ENCODE measurements at places on chromosomes 2 and 18.

- DNase-seq, result no peak
Observed at GRCh38 chr2:62196278-62196901, 475 bp downstream of the B3GNT2 start.

GRCh38 chr2:669323-669722 lies 7.9 kb downstream of the TMEM18 start:
- DNase-seq, result no peak

DNA sequence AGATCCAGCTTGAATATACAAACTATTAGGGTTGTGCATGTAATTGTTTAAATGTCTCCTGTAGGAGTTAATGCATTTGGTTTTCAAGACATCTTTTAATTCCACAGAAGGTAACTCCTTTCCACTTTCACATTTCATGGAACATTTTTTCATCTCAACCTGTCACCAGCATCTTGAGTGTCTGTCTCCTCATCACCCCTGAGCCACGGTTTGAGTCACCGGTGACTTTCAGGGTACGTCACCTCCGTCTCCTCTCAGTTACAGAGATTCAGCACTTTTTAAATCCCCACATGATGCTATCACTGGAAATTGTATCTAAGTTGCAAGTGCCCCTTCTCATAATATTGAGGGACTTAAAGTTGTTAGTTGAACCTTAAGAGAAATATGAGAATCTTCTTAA lies 25.3 kb downstream of the GPR55 start:
- no peak for DNase-seq

DNA sequence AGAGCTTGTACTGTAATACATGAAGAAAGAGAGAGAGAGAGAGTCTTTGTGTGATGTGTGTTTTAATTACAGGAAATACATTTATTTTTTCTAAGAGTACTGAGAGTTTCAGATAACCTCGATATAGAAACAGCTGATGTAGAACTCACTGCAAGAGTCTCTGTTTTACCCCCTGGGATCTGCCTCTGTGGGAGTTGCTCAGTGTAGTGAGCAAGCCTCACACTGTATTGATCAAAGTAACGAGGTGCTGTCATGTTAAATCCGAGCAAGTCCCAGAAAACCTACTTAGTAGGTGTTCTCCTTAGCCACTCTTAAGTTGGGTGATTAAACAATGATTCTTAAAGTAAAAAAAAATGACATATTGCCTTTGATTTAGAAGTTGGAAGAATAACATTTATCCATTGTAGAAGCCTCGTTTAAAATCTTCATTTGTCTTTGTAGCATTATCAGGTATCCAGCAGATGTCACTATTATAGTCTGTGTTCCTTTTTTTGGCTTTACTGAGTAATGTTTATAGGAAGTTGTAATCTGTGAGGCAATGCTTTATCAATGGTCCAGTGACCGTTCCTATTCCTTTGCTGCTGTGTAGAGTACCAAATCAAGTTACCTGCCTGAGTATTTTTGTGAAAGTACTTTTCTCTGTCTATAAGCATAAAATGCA lies 219.0 kb downstream of the MYO3B start:
- DNase-seq, result no peak

- no peak for DNase-seq
Observed at GRCh38 chr2:71932037-71932779, 215.5 kb downstream of the CYP26B1 start.

- DNase-seq, result peak; percentile 97
Observed at GRCh38 chr2:42922790-42923579, 130.6 kb upstream of the HAAO start.

DNA sequence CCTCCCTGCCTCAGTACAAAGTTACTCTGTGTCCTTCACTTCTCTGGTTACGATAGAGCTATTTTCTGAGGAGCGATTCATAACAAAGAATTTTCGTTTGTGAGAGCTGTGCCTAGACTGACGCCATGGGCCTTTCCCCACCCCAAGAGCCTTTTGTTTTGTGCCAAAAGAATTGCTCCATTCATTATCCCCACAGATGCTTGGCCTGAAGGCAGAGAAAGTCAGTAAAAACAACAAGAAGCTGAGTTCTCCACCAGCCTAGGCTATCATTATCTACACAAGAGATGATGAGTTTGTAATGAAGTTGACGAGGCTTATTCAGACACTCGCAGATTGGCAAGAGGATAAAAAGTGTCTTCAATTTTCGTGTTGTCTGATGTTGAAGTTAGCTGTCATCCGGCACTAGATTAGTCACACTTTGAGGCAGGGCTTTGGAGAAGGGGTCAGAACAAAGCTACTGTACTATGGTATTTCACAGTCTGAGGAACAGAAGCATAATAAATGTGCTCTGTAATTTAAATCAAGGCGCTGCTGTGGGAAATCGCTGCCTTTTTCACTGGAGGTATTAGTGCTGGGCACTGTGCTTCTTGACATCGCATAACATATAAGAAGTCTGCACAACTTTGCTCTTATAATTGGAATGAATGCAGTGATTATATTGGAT lies 278.4 kb upstream of the FIGN start:
- no peak for DNase-seq

GRCh38 chr2:128160616-128161275 lies 69.7 kb downstream of the UGGT1 start:
- DNase-seq, result no peak

DNA sequence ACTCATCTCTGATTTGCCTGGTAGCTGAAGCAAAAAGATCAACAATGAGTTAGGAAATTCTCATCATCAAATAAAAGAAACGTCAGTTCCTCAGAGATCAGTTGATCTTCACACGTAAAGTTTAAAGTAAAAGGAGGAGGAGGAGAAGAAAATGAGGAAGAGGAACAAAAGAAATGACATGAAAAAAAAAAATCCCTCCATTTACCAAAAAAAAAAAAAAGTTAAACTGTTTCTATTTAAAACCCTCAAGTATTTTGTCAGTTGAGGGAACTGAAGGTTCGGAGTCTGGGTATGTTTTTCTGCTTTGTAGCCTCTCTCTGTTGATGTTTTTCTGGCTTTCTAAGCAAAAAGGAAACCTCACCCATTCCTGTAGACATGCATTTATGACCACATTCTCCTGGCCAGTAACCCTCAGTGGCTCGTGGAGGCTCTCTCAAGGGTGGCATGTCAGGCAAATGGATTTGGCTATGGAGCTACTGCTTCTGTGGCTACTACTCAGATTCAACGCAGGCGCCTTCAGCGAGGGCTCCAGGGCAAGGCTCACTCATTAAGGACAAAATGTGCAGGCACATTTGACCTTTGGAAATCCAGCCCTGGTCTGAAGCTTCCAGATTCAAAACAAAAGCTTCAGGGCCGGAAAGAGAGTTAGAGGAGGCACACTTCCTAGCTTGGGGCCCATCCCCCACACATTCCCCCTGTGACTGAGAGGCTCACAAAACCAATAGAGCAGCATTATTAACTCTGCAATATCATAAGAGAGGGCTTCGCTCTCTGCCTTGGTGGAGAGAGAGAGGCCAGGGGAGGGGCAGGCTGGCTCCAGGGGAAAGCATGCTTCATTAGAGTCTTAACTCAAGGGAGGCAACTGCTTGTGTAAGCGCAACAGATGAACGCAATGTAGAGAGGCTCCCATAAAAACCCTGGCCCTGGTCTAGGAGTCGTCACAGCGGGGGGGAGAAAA lies 22.3 kb downstream of the KLF7 start:
- no peak for DNase-seq

DNA sequence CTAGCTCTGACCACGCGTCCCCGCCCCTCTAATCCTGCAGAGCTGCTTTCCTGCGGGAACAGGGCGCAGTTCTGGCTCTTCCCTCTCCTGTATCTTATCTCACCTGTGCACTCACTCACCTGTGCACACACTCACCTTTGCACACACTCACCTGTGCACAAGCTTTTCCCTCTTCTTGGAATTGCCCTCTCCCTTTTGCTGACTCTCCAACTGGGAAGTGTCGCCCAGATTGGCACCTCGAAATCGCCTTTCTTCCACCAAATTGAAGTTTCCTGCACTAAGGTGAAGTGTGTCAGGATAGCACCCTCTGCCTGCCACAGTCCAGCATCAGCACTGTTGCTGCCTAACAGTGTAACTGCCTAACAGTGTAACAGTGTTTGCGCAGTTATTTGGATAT lies 566 bp upstream of the CMPK2 start:
- no peak for DNase-seq

DNA sequence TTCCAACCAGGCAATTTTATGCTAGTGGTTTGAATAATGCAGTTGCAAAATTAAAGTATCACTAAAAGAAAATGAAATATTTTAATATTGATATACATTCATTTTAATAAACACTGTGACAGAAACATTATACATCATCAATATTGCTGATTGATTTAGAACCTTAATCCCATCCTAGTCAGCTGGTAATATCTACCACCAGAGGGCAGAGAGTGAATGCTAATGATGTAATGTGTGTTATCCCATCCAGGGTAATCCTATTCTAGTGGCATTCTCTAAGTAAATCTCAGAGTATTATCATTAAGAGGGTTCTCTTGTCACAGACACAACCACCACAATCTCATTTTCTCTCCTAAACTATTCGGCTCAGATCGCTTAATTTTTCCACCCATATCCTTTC lies 477.4 kb downstream of the CPS1 start:
- DNase-seq, result no peak

GRCh38 chr2:29269765-29270109 lies 154.5 kb downstream of the CLIP4 start:
- DNase-seq, result no peak

DNA sequence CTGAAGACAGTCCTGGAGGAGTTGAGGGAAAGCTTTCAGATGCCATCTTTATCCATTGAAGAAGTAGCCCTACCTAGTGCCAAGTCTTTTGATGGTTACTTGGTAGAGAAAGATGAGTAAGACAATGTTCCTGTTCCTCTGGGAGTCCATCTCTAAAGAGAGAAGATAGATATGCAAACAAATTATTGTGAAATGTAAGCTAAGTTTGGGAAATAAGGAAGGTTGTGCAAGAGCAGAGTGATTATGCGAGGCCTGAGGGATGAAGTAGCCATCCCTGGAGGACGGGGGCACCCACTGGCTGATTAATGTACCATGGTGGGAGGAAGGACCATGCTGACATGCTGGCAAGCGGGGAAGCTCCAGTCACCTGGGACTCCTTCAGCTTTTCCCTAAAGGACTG lies 994 bp upstream of the DTNA start:
- peak; percentile 72 for DNase-seq

DNA sequence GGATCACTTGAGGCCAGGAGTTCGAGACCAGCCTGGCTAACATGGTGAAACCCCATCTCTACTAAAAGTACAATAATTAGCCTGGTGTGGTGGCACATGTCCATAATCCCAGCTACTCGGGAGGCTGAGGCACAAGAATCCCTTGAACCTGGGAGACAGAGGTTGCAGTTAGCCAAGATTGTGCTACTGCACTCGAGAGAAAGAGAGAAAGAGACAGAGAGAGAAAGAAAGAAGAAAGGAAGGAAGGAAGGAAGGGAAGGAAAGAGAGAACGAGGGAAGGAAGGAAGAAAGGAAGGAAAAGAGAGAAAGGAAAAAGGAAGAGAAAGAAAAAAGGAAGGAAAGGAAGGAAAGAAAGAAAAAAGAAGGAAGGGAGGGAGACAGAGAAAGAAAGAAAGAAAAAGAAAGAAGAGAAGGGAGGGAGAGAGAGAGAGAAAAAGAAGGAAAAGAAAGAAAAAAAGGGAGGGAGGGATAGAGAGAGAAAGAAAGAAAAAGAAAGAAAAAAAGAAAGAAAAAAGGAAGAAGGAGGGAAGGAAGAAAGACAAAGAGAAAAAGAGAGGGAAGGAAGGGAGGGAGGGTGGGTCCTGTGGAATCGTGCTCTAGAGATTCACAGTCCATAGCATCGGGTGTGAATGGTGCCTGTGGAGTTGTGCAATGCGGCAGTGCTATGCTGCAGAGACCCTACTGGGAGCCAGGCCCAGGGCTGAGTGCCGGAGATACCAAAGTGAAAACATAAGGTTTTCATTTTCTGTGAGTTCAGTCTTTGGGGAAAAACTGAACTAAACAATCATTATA lies 4.6 kb upstream of the SDC1 start:
- DNase-seq, result peak; percentile 41

GRCh38 chr18:34540897-34541296 lies 169.2 kb upstream of the DTNA start:
- DNase-seq, result no peak

- no peak for DNase-seq
Observed at GRCh38 chr2:124542932-124543640, 518.0 kb downstream of the CNTNAP5 start.

DNA sequence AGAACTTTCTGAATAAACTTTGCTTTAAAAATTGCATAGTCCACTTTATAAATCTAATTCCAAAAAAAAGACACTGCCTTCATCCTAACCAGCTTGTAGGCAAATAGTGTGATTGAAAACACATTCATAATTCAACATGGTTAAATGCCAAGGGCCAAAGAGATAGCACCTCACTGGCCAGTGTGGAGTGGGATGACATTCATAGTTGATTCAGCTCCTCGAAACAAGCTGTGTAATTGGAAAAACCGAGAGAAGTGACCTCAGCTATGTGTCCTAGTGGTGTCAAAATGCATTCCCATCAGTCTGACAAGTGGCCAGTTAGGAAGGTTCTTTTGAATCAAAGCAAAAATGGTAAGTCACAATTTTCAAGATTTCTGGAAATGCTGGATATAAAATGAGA lies 1068.5 kb upstream of the CELF4 start:
- DNase-seq, result no peak

DNA sequence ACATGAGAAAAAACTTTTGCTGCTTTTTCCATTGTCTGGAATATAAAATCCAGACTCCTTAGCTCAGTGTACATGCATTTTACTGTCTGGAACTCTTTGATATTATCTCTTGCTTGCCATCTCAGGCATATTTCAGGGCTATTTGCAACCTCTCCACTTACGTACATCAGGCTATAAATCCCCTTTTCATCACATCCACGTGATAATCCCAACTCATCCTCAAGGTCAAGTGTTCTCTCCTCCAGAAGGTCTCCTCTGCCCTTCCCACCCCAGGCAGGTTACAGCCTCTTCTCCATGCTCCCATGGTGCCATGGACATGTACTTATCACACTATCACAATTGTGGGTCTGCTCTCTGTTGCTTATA lies 202.5 kb upstream of the RBMS1 start:
- DNase-seq, result no peak

- no peak for DNase-seq
Observed at GRCh38 chr2:237577956-237578870, 11.8 kb downstream of the PRLH start.

DNA sequence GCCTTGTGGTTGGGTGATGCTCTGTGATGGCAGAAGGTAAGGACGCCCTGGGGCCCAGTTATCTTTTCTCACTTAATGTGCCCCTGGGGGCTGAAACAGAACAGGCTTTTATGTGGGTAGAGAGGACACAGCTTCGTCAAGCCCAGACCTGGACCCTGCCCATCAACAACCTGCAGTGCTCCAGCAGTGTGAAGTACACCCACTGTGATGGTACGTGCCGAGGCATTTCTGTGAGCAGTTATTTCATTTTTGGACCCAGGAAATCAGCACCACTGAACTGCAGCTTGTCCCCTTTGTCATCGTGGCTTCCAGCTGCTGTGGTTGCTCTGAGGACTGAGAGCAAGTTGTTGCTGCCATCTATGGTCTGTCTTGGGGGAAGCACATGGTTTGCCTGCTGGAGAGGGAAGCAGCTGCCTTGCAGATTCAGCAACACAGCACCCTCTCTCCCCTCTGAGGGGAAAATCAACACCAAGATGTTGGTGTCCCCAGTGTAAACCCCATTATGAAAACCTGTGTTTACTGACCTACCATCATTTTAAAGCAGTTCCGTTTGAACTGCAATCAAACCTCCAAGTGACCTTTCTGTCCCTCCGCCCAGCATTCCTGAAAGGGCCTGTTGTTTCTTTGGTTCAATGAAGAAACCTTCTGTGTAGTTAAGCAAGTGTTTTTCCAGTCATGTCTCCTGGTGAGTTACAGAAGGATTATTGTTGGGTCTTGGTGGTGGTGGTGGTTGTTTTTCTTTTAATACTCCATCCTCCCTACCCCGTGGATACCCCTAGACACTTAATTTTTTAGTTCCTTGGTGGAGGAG lies 158.2 kb downstream of the MGAT5 start:
- no peak for DNase-seq

GRCh38 chr2:200077838-200078237 lies 122.5 kb downstream of the MAIP1 start:
- no peak for DNase-seq

Data from AG09309 (cell line).